IPS-NIHi11 (cell line): ENCODE measurements at places on chromosomes 7 and 10.
A peak's percentile ranks its signal among the peaks of the same experiment; 100 is the strongest.

DNA sequence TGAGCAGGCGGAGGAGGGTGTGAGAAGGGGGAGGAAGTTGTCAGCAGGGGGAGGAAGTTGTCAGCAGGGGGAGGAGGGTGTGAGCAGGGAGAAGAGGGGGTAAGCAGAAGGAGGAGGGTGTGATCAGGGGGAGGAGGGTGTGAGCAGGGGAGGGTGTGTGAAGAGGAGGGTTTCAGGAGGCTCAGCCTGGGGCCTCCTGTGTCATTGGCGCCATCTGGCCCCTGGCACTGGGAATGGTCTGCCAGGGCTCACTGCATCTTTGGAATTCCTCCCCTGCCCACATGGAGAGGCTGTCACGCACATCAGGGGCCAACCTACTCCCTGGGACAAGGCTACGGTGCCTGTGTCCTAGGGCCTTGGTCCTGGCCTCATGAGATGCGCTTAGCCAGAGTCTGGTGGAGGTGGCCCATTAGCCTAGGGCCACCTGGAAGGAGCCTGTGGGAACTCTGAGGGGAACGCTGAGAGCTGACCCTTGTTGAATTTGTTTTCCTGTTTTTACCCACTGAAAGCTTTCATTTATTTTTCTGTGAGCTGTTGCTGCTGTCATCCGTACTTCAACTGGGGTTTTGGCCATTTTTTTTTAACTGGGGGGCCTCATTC is 18.0 kb downstream of the CAMK2B start:
- DNase-seq = peak; percentile 74

GRCh38 chr7:101432316-101432715 is 69.6 kb downstream of the COL26A1 start:
- DNase-seq = no peak

- DNase-seq = peak; percentile 84
Measured at GRCh38 chr10:84540617-84541288, 212.4 kb downstream of the CCSER2 start.

DNA sequence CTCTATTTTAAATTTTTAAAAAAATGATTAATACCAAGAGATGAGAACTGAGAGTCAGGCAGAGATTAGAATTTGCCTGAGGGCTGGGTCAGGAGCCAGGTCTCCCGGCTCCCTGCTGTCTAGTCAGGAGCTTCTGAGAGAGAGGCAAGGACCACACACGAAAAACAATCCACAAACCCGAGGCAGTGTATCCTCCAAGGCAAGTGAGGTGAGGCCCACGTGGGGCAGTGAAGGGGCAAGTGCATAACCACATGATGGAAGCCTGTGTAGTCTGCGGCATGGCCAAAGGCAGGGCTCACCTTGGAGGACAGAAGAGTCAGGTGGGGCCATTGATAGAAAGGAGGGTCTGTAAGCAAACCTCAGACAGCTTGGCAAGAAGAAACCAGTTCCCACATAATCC is 541.2 kb upstream of the FOXK1 start:
- DNase-seq = no peak

GRCh38 chr7:110891197-110891596 is 199.7 kb upstream of the LRRN3 start:
- DNase-seq = no peak

GRCh38 chr10:110434489-110435096 is 63.1 kb upstream of the DUSP5 start:
- DNase-seq = no peak

DNA sequence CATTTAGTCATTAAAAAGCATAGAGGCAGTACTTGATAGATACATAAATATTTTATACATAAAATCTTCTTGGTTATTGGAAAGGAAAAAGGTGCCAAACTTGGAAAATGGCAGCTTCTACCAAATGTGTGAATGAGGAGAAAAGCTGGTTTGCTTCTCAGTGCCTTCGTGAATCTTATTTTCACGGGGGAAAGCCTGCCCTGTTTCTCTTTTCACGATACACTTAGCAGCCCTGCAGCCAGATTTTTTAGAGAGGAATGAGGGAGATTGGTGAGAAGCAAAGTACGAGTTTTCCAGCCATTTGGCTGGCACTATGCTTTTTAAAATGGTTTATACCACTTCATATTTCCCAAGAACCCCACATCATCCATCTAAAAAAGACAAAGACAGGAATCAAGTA is 22.9 kb upstream of the C1QL3 start:
- no peak for DNase-seq

- DNase-seq = peak; percentile 92
Measured at GRCh38 chr10:103685880-103686669, 169.3 kb downstream of the SH3PXD2A start.

DNA sequence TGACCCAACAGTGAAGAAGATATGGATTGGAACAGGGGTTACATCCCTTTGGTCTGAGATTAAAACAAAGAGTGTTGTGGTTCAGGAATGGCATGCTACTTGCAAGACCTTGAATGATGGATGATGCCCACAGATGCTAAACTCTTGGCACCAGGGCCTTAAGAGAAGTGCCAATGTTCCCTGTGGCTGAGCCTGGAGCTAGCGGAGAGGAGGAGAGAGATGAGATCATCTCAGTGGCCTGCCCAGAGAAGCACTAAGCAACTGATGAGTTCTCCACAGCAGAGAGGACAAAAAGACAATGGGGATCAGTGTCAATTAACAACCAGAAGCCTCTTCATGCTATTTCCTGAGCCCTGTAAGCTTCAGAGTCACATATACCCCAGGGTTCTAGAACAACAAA is 97.8 kb downstream of the ELAPOR2 start:
- DNase-seq = no peak

DNA sequence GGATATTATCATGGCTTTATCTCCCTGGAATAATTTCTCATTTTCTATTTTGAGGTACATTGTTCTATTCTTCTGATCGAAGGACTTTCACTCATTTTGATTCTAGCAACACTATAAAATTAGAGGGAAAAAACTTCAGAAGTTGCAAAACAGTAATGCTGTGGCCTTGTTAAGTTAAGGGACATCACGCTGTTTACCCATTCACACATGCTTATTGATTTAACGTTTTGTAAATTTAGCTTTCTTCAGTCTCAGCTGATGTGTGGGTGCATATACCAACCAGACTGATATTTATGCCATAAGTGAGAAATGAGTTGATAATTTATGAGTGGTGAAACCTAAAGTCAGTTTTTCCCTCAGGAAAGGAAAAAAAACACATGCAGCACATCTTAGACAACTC is 63.5 kb upstream of the RELN start:
- no peak for DNase-seq

- DNase-seq = no peak
Measured at GRCh38 chr7:37686556-37687345, 3.2 kb downstream of the GPR141 start.

GRCh38 chr10:118982366-118982765 is 47.1 kb upstream of the NANOS1 start:
- DNase-seq = no peak

GRCh38 chr7:32163141-32163806 is 93.1 kb upstream of the PDE1C start:
- DNase-seq = no peak

GRCh38 chr7:81383846-81384245 is 386.0 kb downstream of the HGF start:
- no peak for DNase-seq

DNA sequence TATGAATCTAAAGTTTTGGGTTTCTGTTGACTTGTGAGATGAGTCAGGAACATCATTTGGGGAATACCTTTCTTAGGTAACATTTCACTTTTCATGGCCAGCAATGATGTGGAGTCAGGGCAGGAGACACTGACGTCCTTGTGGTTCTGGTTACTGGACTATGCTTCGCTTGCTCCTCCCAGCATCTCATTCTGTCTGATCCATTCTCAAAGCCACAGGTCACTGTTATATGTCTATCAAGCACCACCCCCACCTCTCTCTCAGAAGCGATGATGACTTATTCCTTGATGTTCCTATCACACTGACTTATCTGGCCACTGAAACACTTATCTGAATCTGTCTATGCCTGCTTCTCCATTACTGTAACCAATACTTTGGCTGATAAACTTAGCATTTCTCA is 51.6 kb downstream of the TES start:
- no peak for DNase-seq
